ENCODE measurements at places on chromosomes 1 and 21. TPM values are rescaled to one million over a fixed set of nuclear protein-coding genes. Genes with fewer than 3 reads are reported as not detected.
A peak's percentile ranks its signal among the peaks of the same experiment; 100 is the strongest.

- H3K36me3 ChIP-seq = no peaks in the 10 kb centered on the region
- H3K27ac ChIP-seq = no peak overlapping the region
- H3K27me3 ChIP-seq = no peaks in the 10 kb centered on the region
- H3K4me1 ChIP-seq = no peaks in the 10 kb centered on the region
- no peak for DNase-seq
Observed at GRCh38 chr1:101942516-101943193, 54.1 kb downstream of the OLFM3 start.

Gene RPRD2
- total RNA-seq = 18.0 TPM

DNA sequence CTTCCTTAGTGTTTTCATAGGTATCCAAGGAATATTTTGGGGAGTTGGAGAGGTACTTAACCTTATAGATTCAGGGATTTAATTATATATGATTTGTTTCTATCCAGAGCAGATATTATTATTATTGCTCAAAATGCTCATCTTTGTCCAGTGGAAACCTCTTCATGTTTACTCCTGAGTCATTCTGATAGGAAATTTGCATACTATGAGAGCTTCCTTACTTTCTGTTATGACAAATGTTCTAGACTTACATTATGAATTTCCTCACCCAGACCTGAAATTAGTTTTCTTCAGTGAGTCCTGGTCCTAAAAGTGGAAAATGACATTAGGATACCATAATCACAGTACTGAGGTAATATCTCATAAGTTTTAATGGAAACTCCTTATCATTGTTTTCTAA lies 57.5 kb upstream of the PLPPR5 start:
- no peaks in the 10 kb centered on the region for H3K36me3 ChIP-seq
- no peaks in the 10 kb centered on the region for H3K27me3 ChIP-seq
- no peak overlapping the region for H3K4me3 ChIP-seq
- H3K4me1 ChIP-seq = no peaks in the 10 kb centered on the region
- no peak for DNase-seq

Gene KRTAP19-7
- not detected for total RNA-seq

Gene LRRN2
- total RNA-seq = 2.6 TPM

- DNase-seq = no peak
- H3K36me3 ChIP-seq = no peaks in the 10 kb centered on the region
- H3K4me1 ChIP-seq = no peaks in the 10 kb centered on the region
- no peak overlapping the region for H3K27ac ChIP-seq
- H3K4me3 ChIP-seq = no peak overlapping the region
- no peaks in the 10 kb centered on the region for H3K27me3 ChIP-seq
Observed at GRCh38 chr1:54615531-54616279, 7.6 kb downstream of the FAM151A start.

GRCh38 chr21:38506661-38507281 lies 8.5 kb upstream of the ERG start:
- no peaks in the 10 kb centered on the region for H3K36me3 ChIP-seq
- no peak overlapping the region for H3K27ac ChIP-seq
- no peaks in the 10 kb centered on the region for H3K27me3 ChIP-seq

DNA sequence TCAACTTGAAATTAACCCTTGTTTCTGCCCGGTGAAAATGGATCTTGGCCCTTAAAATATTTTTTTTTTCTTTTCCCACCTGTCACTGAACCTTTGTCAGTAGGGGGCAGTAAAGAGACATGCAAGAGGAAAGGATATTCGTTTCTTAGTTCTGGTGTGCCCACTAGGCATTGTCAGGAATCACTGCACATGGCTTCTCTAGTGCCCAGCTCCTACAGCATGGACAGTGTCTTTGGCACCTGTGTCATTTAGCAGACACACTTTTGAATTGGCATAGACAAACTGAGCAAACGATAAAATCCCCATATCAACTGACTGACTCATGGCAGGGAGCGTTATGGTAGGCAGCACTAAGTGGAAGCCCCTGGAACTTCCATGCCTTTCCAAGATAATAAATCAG lies 1048.1 kb downstream of the BRINP3 start:
- H3K27ac ChIP-seq = no peak overlapping the region
- no peaks in the 10 kb centered on the region for H3K36me3 ChIP-seq
- H3K27me3 ChIP-seq = no peaks in the 10 kb centered on the region
- H3K4me3 ChIP-seq = no peak overlapping the region
- peak; percentile 90 for DNase-seq
